ENCODE measurements at places on chromosomes 4 and X. TPM values are rescaled to one million over a fixed set of nuclear protein-coding genes. Genes with fewer than 3 reads are reported as not detected.

The SYNPO2 gene
- 0.98 TPM for total RNA-seq

The ZNF157 gene
- not detected for total RNA-seq

The SOWAHB gene
- 0.05 TPM for total RNA-seq

The CCDC158 gene
- total RNA-seq: not detected

The JCHAIN gene
- not detected for total RNA-seq

The NUDT11 gene
- 2.6 TPM for total RNA-seq

The APLN gene
- total RNA-seq: 0.85 TPM

The SPATA18 gene
- total RNA-seq: 3.5 TPM

The PRDM5 gene
- total RNA-seq: 5.1 TPM

The SYN1 gene
- total RNA-seq: 0.22 TPM

The TCEAL7 gene
- total RNA-seq: not detected

The PPP3CA gene
- 22.8 TPM for total RNA-seq

The TLR3 gene
- total RNA-seq: 0.38 TPM

The OPRPN gene
- total RNA-seq: not detected

The MAMLD1 gene
- 7.3 TPM for total RNA-seq

The TBC1D8B gene
- total RNA-seq: 1.2 TPM

The NEIL3 gene
- total RNA-seq: 9.5 TPM

The ARHGAP10 gene
- total RNA-seq: 15.7 TPM

The FAM9A gene
- not detected for total RNA-seq

The SHISA3 gene
- not detected for total RNA-seq

The ASB12 gene
- not detected for total RNA-seq

The RHOXF2 gene
- not detected for total RNA-seq

The GYG2 gene
- total RNA-seq: 3.7 TPM

The ADH1B gene
- not detected for total RNA-seq

The TEX28 gene
- total RNA-seq: not detected

Measured in A549 treated with Mapracorat at 1 μM for 4 hours (cell line).